Naive thymus-derived CD8-positive, alpha-beta T cell (primary cell): ENCODE measurements at places on chromosomes 12 and 14.

DNA sequence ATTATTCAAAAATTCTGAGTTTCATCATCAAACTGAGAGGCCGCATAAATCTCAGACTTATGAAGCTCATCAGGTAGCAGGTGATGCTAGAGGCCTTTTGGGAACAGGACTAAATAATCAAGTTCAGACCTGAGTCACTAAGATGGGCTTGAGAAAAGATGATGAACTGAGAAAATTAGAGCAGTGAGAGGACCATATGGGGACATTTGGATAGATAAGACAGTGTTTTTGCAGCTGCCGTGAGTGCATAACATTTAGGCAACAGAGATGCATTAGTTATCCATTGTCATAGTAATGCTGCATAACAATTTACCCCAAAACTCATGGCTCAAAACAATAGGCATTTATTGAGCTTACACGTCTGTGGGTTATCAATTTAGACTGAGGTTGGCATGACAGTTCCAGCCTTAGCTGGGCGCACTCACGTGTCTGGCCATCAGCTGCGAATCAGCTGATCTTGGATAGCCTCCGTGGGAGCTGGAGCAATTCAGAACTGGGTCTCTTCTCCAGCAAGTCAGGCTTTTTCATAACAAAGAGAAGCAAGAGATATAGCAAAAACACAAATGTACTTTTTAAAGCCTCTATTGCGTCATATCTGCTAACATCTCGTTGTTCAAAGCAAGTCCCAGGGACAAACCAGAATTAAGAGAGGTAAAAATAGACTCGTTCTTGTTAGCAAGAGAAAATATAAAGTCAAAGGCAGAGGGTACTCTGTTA is 72.8 kb downstream of the CAPZA3 start:
- no peak for DNase-seq

- DNase-seq: no peak
Observed at GRCh38 chr12:31850268-31850667, 108.9 kb upstream of the RESF1 start.

- peak; percentile 55 for DNase-seq
Observed at GRCh38 chr12:132148368-132149045, 4.2 kb downstream of the NOC4L start.

DNA sequence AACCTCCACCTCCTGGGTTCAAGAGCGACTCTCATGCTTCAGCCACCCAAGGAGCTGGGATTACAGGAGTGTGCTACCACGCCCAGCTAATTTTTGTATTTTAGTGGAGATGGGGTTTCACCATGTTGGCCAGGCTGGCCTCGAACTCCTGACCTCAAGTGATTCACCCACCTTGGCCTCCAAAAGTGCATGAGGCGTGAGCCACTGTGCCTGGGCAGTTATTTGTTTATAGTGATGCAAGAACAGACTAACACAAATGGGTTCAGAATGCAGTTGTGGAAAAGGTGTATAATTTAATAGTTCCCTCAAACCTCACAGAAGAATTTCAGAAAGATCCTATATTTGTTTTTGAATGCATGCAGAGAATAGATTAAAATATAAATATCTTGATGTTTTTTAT is 447.1 kb downstream of the ZFP36L1 start:
- DNase-seq: no peak

DNA sequence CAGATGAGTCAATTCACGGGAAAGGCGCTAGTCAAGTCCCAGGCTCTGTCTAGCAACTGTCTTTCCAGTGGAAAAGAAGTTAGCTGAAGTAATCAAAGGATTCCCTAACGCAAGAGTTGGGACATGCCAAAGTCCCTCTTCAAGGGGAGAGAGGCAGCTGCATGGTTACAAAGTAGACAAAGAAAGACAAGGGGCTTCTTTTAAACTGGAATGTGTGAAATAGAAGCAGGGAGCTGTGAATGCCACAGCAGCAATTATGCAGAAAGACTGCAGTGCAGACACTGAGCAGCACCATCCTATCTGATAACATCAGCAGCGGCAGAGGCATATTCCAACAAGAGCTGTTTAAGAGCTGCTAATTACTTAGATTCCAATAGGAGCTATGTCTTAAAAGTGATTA is 12.5 kb upstream of the CIPC start:
- no peak for DNase-seq

- no peak for DNase-seq
Observed at GRCh38 chr12:12590961-12591360, 20.7 kb upstream of the CREBL2 start.

DNA sequence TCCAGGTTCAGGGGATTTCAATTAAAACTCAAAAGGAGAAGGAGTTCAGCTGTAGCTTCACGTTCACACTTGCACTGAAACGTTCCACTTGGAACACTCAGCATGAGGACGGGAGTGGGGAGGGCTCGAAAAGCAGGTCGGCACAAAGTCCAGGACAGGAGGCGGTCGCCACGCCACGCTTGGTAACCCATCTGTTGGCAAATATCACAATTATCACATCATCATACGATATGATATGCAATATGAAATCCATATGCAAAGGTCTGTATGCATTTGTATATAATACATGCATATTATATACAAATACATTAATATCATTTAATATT is 17.2 kb downstream of the ADGRD1 start:
- no peak for DNase-seq

GRCh38 chr14:102838501-102838900 is 61.3 kb downstream of the TRAF3 start:
- no peak for DNase-seq

DNA sequence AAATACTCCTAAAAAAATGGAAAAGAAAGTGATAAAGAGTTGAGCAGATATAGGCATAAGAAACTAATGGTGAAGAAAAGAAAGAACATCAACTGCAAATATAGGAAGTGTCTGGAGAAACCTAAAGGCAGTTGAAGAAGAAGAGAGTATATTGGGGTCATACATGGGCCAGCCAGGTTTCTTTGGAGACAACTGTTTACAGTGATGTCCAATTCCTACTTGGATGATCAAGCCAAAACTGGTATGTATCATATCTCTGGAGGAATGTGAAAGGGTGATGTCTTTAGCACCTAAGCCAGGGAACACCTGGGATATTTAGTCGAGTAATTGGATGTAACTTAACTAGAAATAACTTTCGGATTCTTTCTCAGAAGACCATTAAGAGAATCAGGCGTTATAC is 129.3 kb upstream of the FLRT2 start:
- no peak for DNase-seq

GRCh38 chr14:50875359-50876070 is 3.7 kb downstream of the ABHD12B start:
- peak; percentile 51 for DNase-seq

GRCh38 chr14:98623788-98624415 is 648.1 kb downstream of the BCL11B start:
- no peak for DNase-seq

- DNase-seq: no peak
Observed at GRCh38 chr14:75971509-75971908, 10.3 kb downstream of the TGFB3 start.

- no peak for DNase-seq
Observed at GRCh38 chr12:117142094-117142493, 42.9 kb upstream of the TESC start.

DNA sequence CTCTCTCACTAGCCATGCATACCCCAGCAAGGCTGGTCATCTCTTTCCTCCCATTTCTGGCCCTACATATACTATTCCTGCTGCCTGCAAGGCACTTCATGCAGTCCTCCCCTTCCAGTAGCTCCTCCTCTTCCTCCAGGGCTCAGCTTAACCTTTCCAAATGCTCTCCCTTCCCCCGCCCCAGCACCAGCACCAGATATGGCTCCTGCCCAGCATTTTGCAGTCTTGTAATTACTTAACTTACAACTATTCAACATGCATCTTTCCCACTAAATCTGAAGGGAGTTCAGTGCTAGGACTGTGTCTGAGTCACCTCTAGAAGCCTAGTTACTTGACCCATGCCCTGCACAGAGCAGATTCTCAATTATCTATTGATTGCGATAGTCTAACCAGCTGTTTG is 1.8 kb upstream of the FBXO21 start:
- no peak for DNase-seq

GRCh38 chr12:123726244-123726643 is 14.1 kb downstream of the ATP6V0A2 start:
- DNase-seq: no peak

- DNase-seq: no peak
Observed at GRCh38 chr12:54401119-54401518, 16.6 kb upstream of the ZNF385A start.

DNA sequence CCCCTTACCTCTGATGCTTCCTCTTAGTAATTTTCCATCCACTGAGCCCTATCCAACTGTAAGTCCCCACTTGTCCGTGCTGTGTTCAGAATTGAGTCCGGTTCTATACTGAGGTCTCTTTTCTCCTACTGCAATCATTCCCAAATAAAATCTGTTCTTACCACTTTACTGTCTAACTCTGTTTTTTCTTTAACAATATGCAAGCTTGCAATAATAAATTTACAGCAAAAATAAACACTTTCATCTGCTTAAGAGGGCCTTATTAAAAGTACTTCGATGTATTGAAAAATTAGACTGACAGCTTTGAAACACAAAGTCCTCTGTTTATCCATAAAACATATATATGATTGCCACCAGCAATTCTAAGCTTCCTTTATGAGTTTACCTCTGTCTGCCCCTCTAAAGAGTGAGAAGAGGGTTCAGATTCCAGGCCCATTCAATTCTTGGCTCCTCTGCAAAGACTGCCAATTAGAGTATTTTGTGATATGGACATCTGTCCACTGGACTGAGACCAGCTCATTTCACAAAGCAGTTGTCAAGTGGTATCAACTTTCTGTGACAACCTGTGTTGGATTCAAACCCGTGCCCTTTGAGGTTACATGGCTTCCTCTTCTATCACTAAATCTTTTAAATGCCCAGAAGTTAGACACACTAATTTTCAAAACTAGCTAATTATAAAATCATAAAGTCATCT is 39.9 kb upstream of the G2E3 start:
- no peak for DNase-seq

DNA sequence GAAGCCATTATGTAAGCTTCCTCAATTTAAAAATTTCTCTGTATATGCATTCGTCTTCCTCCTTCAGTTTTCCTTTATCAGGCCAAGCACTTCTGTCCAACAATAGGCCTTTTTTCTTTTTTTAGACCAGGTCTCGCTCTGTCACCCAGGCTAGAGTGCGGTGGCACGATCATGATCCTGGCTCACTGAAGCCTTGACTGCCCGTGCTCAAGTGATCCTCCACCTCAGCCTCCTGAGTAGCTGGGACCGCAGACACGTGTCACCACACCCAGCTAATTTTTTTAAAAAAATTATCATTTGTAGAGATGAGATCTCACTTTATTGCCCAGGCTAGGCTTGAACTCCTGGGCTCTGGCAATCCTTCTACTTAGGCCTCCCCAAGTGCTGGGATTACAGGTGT is 25.8 kb downstream of the TAOK3 start:
- no peak for DNase-seq

- DNase-seq: no peak
Observed at GRCh38 chr14:101087614-101088394, 184.3 kb upstream of the RTL1 start.

DNA sequence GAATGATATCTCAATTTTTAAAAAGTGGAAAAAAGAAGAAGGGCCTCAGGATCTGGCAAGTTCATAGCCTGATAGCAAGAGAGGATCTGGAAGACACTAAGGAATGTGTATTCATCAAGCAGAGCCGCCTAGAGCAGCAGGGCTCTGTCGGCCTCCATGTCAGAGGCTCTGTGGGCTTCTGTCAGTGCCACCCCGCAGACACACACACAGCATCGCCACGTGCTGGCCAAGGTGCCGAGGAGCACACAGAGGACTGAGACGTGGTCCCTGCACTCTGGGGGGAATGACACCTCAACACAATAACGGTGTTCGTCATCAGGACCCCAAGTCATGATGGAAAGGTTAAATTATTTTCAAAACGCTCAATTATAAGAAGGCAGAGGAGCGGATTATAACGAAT is 21.3 kb upstream of the PRMT8 start:
- no peak for DNase-seq

DNA sequence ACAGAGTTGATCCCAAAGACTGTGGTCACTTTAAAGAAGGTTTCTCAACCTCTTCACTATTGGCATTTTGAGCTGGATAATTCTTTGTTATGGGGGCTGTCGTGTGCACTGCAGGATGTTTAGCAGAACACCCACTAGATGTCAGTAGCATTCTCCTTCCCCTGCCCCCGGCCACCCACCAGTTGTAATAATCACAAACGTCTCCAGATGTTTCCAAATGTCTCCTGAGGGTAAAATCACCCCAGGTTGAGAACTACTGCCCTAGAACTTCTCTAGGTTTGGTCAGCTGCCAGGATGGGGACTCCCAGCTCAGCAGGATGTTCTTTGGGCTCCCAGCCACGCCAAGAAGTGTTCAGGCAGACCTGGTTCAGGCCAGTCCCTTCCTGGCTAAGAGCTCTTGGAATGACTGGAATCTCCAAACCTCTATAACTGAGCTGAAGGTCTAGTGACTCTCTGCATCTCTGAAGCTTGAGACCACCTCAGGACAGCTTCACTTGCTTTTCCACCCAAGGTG is 12.5 kb upstream of the AJUBA start:
- DNase-seq: no peak
